Midbrain (tissue), 1 donor: ENCODE measurements at places on chromosomes 7 and 10.

GRCh38 chr10:101843032-101844021 is at the start of gene KCNIP2:
KCNIP2 (minus strand) TSS chr10:101843800; CDS start chr10:101843568, 232 bp downstream.
- DNase-seq = peak; percentile 38

GRCh38 chr10:1961989-1962388 is 224.7 kb upstream of the ADARB2 start:
- no peak for DNase-seq

GRCh38 chr10:24727786-24728185 is 4.1 kb upstream of the ARHGAP21 start:
- DNase-seq = no peak

DNA sequence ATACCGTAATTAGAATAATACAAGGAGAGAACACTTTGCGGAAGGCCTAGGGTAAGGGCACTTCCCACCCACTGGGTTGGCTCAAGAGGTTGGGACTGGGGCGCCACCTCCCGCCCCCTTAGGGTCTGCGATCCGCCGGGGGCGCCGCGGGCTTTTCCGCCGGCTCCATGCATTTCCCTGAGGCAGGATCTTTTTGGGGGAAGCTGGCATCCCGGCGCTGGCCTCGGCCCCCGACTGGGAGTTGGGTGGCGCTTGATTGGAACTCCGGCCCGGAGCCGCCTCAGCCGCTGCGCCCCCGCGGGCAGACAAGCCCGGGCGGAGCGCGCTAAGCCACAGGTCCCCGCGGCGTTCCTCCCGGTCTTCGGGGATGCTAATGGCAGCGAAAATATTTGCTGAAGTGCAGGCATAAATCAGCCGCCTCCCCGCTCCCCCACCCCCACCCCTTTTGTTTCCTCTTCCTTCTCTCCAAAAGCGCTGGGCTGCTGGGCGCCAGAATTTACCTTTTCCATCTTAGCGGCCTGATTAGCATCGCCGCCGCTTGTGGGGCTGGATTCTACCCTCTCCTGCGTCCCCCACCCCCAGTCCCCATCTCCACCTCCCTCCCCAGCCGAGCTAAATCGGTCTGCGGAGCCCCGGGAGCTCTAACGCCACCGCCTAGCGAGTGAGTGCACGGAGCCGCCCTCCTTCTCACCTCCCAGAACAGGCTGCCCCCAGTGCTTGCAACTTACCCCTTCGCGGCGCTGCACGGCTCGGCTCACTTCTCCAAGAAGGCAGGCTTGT is 5.1 kb downstream of the UNC5B start:
- no peak for DNase-seq

- DNase-seq = no peak
Measured at GRCh38 chr7:17626235-17626634, 314.1 kb downstream of the SNX13 start.

DNA sequence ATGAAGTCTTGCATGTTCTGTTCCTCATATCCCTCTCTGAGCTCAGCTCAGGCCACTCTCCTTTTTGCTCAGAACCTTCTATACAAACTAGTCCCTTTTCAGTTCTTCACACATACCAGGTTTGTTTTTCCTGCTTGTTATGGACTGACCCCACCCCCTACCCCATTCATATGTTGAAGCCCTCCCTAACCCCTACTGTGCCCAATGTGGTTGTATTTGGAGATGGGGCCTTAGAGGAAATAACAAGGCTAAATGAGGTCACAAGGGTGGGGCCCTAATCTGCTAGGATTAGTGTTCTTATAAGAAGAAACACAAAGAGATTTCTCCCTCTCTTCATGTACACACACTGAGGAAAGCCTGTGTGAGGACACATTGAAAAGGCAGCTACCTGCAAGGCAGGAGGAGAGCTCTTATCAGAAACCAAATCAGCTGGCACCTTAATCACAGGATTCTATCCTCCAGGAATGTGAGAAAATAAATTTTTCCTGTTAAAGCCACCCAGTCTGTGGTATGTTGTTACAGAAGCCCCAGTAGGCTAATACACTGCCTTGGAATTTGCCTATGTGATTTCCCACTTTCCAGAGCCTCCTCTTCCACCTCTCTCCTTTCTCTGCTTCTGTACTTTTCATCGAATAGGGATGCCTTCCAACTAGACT is 67.3 kb upstream of the DNAJB12 start:
- no peak for DNase-seq

DNA sequence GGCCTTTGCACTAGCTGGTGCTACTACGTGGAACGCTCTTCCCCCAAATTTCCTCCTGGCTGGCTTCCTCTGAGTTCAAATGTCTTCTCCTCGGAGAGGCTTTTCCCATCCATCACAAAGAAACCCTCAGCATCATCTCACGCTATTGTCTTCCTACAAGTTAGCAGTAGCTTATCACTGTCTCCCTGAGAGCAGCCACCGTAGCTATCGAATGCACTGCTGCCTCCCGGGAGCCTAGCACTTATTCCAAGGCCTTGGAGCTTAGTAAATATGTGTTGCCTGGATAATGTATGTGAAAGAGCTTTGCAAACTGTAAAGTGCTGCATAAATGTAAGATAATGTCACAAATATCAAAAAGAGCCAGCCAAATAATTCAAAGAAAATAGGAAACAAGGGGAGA is 124.4 kb downstream of the KCNMA1 start:
- DNase-seq = no peak

DNA sequence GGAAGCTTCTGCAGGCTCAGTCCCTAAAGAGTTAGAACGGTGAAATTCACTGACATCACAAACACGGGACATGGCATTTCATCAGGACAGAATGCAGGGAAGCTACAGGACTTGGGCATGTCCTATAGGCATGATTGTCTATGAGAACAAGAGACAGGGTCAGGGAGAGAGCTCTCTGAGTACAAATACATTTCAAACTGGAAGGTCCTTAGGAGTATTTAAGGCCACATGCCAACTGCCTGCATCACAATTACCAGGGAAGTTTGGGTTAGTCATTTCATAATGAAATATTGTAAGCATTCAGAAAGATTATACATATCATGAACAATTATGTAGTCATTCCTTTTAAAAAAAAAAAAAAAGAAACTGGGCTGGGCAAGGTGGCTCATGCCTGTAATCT is 71.3 kb downstream of the CREB3L2 start:
- DNase-seq = no peak

DNA sequence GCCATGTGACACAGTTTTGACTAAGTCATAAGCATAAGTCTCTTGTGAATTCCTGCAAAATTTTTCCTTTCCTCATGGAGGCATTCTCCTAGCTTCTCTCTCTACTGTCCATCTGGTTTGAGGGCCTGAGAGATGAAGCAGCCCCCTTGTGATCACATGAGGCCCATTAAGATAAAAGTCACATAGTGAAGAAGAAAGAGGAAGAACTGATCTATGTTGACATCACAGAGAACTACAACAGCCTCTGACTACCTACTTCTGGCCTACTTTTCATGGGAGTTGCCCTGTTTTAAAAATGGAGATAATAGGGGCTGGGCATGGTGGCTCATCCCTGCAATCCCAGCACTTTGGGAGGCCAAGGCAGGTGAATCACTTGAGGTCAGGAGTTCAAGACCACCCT is 50.4 kb downstream of the TFEC start:
- no peak for DNase-seq

DNA sequence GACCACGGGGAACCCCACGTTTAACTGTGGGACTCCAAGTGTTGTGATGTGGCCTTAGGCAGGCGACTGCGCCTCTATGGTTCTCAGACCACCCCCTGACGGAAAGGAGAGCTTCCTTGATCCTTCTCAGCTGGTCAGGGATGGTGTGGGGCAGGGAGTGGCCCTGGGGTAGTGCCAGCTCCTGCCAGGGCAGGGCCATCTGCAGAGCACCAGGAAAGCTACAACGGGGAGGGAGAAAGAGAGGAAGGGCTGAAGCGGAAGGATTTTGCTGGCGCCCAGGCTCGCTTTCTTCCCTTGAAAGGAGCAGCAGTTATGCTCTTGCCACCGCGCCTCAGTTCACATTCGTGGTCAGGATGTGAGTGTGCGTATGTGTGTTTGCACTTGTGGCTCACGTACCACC is 74.9 kb upstream of the PCBD1 start:
- no peak for DNase-seq

GRCh38 chr10:104862-105565 is 30.2 kb upstream of the ZMYND11 start:
- no peak for DNase-seq

GRCh38 chr7:71325151-71325550 is 193.2 kb downstream of the GALNT17 start:
- no peak for DNase-seq

- no peak for DNase-seq
Measured at GRCh38 chr10:56763090-56763489, 402.0 kb upstream of the ZWINT start.

DNA sequence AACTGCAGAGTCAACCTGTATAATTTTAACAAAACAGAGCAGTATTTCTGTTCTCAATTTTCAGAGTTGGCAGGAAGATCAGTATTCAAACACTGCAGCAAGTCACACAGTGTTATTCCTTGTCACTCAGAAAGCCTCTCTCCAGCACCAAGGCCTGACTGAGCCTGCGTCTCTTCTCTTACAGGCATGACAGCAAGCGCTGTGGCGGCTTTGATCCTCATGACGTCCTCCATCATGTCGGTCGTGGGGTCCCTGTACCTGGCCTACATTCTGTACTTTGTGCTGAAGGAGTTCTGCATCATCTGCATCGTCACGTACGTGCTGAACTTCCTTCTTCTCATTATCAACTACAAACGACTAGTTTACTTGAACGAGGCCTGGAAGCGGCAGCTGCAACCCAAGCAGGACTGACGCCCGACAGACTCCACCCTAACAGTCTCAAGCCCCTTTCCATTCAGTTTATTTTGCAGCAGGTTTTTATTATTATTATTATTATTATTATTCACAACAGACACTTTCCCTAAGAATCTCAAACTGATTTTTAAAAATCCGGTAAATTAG is 28.0 kb downstream of the GUSB start:
- no peak for DNase-seq

GRCh38 chr7:90540406-90540805 is 55.7 kb upstream of the CDK14 start:
- no peak for DNase-seq
